ENCODE measurements at places on chromosomes 2 and 18.

- DNase-seq, result no peak
These were observed 131.4 kb upstream of the SLC1A4 start for GRCh38 chr2:64857581-64858471.

DNA sequence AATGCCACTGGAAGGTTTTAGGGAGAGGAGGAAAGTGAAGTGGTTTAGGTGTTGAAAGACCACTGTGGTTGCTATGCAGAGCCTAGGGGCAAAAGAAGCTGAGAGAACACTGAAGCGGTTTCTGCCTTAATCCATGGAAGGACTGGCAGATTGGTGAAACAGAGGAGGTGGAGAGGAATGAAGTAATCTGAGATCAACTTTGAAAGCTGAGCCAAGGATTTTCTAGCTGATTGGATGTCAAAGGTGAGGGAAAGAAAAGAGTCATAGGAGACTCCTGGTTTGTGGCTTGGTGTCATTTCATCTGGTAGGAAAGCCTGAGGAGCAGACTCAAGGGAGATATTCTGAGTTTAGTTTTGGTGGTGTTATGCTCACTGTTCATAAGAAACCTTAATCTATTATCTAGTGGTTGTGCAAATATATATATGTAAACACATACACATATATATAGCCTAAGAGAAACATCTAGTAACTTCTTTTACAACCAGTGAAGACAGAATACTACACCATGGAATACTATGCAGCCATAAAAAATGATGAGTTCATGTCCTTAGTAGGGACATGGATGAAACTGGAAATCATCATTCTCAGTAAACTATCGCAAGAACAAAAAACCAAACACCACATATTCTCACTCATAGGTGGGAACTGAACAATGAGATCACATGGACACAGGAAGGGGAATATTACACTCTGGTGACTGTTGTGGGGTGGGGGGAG, 134.1 kb upstream of the CREB1 start:
- DNase-seq, result no peak

- DNase-seq, result no peak
These were observed 229.2 kb upstream of the RGPD4 start for GRCh38 chr2:107597507-107597906.

GRCh38 chr18:48407358-48407757, 1.8 kb downstream of the ZBTB7C start:
- DNase-seq, result no peak

- no peak for DNase-seq
These were observed 1.8 kb downstream of the CDK5R2 start for GRCh38 chr2:218961229-218961628.

DNA sequence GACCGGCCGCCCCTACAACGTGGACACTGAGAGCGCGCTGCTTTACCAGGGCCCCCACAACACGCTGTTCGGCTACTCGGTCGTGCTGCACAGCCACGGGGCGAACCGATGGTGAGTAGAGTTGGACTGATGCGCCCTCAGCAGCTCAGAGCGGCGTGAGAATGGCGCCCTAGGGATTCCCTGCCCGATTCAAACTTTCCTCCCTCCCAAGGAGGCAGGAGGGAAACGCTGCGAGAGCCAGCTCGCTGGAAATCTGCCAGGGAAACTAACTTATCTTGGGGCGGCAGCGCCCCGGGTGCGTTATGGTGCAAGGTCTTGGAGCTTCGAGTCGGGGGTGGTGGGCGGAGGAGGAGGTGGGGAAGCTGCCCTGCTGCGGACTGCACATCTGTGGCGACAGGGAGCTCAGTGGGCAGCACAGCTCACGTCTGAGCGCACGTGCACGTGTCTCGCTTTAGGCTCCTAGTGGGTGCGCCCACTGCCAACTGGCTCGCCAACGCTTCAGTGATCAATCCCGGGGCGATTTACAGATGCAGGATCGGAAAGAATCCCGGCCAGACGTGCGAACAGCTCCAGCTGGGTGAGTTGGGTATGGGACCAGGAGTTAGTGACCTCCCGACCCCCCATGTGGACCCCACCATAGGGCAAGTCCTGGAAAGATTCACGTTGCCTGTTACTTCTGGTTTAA, 697 bp downstream of the ITGA4 start:
- no peak for DNase-seq

- DNase-seq, result peak; percentile 69
These were observed 13.2 kb downstream of the NABP1 start for GRCh38 chr2:191691016-191691735.

GRCh38 chr18:40094441-40094840, 1860.6 kb upstream of the PIK3C3 start:
- no peak for DNase-seq

DNA sequence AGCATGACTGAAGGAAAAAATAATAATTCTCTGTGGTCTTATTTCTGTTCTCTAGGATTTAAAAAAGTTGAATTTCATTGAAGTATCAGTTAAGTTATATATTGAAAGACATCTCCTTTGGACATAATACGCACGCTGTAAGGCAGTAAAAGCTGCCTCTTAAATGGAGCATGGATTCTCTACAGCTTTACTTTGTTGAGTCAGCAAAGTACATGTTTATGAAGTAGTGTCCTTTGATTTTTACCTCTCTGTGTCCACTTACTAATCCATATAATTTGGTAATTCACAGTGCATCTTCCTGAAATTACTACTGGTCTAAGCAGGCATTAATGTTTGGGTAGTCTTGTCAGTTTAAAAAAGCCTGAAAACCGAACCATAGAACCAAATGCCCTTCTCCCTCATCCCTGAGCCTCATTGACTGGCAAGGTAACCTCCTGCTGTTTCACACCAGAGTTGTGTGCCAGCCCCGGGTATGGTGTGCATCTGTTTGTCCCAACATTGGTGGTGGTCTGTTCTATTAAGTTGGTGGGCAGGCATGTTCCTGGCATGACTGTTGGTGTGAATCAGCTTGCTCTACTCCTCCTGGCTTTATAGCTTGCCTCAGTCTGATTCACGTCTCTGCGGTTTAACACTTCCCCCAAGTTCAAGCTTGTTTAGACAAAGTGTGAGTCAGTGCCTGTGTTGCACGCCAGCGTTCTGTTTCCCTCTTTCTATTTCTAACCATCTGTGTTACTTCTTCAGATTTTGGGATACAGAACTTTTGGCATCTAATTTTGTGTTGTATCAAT, 71.0 kb upstream of the ITM2C start:
- no peak for DNase-seq

DNA sequence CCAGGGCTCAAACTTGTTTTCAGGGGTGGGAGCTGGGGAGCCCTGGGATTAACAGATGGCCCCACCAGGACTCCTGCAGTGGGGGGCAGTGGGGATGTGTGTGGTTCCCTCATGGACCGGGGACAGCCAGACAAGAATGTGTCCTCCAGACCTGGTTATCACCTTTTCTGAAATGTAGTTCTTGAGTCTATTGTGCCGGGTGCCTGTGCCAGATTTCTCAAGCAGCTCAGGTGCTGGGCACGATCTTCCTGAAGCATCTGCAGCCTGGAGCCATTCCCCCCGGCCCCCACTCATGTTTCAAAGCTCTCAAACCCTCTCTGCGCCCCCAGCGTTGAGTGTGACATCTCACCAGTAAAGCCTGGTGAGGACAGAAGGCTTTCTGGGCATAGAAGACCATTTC, 48.4 kb upstream of the HAAO start:
- no peak for DNase-seq

GRCh38 chr2:39379643-39380524, 57.2 kb downstream of the MAP4K3 start:
- peak; percentile 52 for DNase-seq

GRCh38 chr2:3168230-3168891, 209.3 kb downstream of the EIPR1 start:
- no peak for DNase-seq

GRCh38 chr2:120105360-120105759, 92.5 kb downstream of the EPB41L5 start:
- no peak for DNase-seq

DNA sequence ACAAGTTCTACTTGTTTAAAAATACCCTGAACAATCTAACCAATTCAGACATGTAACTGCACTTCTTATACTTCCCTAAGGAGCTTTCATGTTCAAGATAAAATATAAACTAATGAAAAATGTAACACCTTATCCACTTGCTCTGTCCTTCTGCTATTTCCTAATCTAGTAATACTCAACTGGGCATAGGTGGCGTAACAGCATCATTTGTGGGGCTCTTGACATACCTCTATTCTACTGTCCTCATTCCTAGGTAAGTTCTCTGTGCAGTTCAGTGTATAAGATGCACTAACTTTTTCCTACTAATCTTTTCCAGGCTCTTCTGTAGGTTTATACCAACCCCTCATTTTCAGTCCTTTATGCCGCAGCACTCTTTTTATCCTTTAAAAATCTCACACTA, 36.7 kb downstream of the PRKD3 start:
- peak; percentile 8 for DNase-seq

- DNase-seq, result no peak
These were observed 45.3 kb upstream of the PSME4 start for GRCh38 chr2:54015798-54016699.

DNA sequence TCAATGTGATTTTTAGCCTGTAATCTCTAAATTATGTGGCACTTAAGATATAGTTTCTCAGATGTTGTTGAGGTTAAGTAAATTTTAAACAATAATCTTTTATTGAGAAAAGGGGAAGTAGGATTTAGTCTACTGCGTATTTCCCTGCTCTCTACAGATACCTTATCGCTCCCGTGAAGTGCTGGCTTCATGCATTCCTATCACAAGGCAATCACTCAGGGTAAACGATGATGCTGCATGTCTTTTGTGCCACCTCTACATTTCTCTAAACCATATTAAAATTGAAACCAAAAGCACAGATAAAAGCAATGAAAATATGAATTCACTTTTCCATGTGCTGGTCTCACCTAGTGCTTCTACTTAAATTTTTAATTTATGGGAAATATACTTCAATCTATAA, 14.4 kb upstream of the RPE start:
- DNase-seq, result no peak

DNA sequence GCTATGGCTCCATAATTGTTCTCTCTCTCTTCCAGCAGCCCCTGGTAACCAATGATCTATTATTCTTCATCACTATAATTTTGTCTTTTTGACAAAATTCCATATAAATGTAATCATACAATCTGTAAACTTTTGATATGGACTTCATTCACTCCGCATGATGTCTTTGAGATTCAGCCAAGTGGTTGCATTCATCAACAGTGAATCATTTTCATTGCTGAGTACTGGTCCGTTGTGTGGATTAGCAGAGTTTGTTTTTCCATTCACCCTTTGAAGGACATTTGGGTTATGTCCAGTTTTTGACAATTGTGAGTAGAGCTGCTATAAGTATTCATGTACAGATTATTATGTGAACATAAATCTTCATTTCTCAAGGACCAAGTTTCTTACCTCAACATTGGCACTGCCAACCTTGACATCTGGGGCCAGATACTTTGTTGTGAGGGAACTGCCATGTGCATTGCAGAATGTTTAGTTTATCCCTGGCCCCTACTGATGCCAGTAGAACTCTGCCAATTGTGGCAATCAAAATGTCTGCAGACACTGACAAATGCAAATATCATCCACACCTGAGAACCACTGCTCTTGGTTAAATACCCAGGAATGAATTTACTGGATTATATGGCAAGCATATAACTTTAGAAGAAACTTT, 48.4 kb upstream of the BCL2L11 start:
- no peak for DNase-seq

DNA sequence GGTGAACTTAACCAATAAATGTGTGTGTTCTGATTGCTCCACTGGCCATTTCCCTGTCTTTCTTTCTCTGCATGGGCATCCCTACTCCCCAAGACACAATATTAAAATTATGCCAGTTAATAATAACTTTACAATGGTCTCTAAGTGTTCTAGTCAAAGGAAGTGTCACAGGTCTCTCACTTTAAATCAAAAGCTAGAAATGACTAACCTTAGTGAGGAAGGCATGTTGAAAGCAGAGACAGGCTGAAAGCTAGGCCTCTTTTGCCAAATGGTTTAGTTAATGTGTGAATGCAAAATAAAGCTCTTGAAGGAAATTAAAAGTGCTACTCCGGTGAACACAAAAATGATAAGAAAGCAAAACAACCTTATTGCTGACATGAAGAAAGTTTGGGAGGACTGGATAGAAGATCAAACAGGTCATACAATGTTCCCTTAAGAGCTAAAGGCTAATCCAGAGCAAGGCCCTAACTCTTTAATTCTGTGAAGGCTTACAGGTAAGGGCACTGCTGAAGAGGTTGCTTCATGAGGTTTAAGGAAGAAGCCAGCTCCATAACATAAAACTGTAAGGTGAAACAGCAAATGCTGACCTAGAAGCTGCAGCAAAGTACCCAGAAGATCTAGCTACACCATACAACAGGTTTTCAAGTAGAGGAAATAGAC, 44.0 kb upstream of the ARHGAP15 start:
- no peak for DNase-seq

GRCh38 chr18:22194151-22194598, 24.8 kb downstream of the GATA6 start:
- DNase-seq, result no peak

DNA sequence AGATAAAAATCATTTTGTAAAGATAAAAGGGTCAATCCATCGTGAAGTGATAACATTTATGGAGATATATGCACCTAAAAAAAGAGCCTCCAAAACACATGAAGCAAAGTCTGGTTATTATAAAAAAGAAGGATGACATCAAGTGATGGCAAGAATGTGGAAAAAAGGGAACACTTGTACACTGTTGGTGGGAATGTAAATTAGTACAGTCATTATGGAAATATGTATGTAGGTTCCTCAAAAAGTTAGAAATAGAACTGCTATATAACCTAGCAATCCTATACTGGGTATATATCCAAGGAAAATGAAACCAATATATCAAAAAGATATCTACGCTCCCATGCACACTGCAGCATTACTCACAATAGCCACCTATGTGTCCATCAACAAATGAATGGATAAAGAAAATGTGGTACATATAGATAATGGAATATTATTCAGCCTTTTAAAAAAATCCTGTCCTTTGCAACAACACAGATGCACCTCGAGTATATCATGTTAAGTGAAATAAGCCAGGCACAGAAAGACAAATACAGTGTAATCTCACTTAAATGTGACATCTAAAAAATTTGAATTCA, 28.9 kb downstream of the ABCB11 start:
- no peak for DNase-seq

- DNase-seq, result peak; percentile 19
These were observed 101.4 kb downstream of the NFATC1 start for GRCh38 chr18:79496978-79497637.

DNA sequence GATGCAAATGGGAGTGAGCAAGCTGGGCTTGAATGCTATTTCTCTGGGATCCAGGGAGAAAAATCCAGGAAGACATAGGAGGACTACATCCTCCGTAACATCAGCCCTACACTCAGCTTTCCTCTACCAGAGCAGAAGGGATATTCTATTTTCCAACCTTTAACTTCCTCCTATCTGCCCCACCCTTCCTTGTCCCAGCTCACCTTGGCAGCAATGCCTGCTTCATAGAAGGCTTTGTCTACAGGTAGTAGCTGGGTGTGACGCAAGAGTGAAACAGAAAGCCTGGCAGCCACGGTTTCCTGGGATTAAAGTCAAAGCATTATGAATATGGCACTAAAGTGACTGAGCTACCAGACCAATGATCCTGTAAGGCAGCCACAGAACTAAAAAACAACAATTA, 3.9 kb downstream of the KRTCAP3 start:
- DNase-seq, result peak; percentile 4

GRCh38 chr2:9336241-9336575, 87.1 kb downstream of the ITGB1BP1 start:
- DNase-seq, result peak; percentile 76

- DNase-seq, result no peak
These were observed 311.8 kb upstream of the MMADHC start for GRCh38 chr2:149899390-149899789.

Data from NCI-H2081 (cell line).